Fibroblast of mammary gland (primary cell): ENCODE measurements at places on chromosomes 3 and 15.
A peak's percentile ranks its signal among the peaks of the same experiment; 100 is the strongest.

- DNase-seq, result no peak
Measured at GRCh38 chr3:138775254-138775595, 59.5 kb downstream of the PIK3CB start.

DNA sequence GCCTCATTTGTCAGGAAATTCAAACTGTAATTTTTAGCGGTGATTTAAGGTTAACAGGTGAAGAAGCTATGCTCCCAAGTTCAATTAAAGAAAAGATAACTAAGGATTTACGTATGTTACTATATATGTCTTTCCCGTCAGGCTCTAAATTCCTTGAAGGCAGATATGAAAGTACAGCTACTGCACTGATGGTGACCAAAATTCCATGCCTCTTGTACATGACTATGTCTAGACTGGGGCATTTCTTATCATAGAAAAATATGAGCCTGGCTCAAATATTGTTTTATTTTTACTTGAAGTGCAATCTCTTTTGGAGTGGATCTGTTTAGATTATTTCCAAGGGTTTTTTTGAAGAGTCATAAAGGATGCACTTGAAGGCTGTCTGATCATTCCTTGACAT lies 647.1 kb upstream of the KCNMB2 start:
- DNase-seq, result no peak

- no peak for DNase-seq
Measured at GRCh38 chr3:188590557-188590956, 436.6 kb downstream of the LPP start.

GRCh38 chr3:87219611-87220010 lies 7.5 kb upstream of the CHMP2B start:
- DNase-seq, result no peak

- DNase-seq, result no peak
Measured at GRCh38 chr15:80490431-80490990, 86.3 kb downstream of the ARNT2 start.

GRCh38 chr3:133361011-133361410 lies 38.8 kb upstream of the BFSP2 start:
- DNase-seq, result no peak

DNA sequence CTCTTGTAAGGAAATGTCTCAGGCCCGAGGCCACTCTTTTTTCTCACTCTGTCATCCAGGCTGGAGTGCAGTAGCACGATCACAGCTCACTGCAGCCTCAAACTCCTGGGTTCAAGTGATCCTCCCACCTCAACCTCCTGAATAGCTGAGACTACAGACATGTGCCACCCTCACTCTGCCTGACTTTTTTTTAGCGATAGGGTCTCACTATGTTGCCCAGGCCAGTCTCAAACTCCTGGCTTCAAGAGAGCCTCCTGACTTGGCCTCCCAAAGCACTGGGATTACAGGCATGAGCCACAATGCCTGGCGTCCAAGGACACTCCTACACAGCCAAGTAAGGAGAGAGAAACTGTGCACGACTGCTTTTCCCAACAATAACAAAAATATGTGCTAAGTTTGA lies 7.6 kb downstream of the ZNF445 start:
- DNase-seq, result no peak

DNA sequence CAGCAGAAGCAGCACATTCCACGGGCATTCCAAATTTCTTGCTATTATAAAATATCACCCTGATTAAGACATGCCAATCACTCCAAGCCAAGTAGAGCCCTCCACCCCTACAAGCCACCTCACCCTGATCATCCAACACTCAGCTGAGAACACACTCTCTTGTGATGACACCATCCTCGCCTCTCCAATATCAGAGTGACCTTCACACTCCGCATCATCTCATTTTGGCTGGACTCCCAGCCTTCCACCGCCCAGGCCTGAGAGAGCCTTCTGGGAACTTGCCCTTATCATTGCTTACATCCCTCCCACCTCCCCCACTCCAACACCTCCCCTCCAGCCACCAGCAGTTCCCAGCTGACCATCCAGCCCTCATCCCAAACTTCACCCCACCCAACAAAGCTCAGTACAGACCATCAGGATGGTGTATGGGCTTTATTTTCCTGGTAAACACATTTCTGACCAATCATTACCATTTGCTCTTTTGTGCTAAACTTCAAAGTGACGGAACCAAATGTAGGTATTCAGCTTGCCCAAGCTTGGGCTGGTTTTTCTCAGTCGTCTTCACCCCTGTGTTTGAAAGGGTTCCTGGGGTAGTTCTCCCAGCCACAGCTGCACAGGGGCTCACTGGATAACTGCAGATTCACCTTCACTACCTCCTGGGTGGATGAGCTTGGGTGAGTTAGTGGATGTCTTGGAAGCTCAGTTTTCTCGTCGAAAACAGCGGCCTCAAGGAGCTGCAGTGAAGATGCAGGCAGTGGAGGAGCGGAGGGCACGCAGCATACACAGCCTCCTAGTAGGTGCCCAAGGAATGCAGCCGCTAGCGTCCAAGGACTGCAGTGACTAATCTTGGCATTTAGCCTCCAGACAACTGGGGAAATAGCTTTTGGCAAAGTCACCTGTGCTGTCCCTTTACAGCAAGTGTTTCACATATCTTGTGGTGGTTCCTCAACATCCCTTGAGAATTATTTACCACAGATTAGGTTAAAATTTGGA lies 115.1 kb downstream of the LIPC start:
- peak; percentile 92 for DNase-seq

DNA sequence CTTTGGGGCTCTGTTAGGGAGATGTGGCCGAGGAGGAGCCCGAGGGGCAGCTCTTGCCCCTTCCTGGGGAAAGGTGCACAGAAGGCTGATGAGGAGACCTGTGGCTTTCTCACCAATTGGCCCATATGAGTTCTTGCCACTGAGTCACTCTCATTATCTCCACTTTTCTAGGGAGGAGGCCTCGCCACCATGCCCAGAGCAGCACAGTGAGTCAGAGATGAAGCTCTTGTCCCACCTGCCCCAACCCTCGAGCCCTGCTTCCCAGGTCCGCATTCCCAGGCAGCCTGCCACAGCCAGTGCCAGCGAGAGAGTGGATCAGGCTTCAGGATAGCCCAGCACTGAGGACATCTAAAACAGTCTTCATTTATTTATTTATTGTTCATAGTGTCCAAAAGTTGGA lies 53.5 kb downstream of the AMOTL2 start:
- no peak for DNase-seq

- no peak for DNase-seq
Measured at GRCh38 chr15:97977734-97978133, 17.2 kb downstream of the ARRDC4 start.

- peak; percentile 90 for DNase-seq
Measured at GRCh38 chr15:48627260-48627940, 18.1 kb downstream of the FBN1 start.

DNA sequence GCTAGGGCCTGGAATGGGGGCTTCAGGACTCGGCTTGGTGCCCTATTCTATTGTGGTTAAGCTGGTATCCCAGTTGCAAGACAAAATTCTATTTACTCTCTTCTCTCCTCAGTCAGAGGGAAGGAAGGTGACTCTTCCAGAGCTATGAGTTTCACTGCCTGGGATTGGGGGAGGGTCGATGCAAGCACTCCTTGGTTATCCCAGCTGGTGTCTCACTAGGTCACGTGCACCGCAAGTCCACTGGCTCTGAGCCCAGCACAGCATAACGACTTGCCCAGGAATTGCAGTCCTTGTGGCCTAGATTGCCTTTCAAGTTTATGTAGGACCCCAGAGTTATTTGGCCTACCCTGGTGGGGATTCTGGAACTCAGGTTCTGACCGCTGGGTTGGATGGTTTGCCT lies 958.8 kb downstream of the IGSF11 start:
- DNase-seq, result no peak

GRCh38 chr3:56200251-56200650 lies 268.0 kb downstream of the ERC2 start:
- DNase-seq, result no peak

DNA sequence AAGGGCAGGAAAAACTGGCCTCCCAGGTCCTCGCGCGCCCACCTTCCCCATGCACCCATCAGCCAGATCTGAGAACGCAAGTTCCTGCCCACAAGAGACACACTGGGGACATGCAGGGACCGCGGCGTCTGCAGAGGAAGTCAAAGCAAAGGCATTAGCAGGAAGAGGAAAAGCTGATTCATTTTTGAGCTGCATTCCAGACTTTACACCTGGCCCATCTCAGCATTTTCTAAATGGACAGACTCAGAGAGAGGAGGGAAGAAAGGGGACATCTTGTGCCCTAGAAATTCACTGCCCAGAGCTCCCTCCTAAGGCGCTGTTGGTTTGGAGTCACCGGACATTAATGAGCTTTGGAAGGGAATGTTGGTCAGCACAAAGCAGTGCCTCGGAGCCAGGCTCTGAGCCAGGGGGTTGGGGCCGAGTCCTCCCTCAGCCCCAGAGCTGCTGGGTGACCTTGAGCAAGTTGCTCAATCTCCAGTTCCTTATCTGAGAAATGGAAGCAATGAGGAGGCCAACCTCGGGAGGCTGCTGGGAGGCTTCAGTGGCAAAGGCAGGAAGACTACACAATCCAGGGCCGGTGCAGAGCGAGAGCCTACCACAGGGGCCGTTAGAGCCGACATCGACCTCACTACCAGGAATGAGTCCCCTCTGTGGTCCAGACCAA lies 150.5 kb upstream of the IQSEC1 start:
- DNase-seq, result no peak

DNA sequence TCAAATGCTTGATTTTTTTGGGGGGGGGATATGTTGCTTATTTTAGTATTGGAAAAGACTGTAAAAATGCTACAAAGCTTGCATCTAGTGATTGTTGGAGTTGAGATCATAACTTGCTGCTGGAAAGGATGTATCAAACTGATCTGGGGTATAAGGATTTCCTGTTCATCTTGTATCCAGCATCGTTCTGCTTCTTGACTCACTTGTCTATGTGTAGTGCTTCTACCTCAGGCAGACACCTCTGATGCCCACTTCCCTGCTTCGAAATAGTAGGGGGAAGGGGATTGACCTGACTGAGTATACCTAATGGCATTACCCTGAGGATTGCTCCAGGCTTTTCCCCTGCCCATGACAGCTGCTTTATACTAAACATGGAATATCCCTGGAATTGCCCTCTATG lies 42.7 kb downstream of the STT3B start:
- DNase-seq, result no peak

- no peak for DNase-seq
Measured at GRCh38 chr15:35616498-35617271, 70.7 kb upstream of the DPH6 start.

DNA sequence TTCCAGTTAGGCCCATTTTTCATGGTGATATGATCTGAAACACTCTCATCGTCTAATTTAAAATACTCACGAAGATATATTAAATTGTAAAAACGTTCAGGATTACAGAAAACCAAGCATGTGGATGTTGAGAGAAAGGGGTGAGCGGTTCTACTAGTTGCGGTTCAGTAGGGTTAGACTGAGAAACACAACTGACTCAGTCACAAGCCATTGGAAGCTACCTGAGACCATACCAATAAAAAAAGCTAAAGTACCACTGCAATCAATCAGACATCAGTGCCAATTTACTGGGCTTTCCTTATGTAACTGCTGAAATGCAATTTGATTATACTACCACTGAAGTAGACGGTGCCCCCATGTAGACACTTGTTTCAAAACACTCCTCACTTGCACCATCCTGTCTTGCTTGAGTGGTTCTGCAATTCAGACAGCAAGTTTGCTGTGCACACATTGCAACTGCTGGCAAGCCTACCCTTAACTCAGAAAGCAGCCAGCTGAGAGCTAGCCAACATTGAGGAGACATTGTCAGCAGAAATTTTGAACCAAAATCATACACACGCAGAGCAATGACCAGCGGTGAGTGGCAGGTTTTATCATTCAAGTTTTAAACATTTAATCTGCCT lies 368.7 kb upstream of the ARHGEF26 start:
- no peak for DNase-seq

- no peak for DNase-seq
Measured at GRCh38 chr3:182117583-182117982, 405.9 kb downstream of the SOX2 start.
